ENCODE measurements at places on chromosomes 3 and 15.

- DNase-seq: no peak
These were observed 19.9 kb upstream of the EHD4 start for GRCh38 chr15:41992151-41992802.

DNA sequence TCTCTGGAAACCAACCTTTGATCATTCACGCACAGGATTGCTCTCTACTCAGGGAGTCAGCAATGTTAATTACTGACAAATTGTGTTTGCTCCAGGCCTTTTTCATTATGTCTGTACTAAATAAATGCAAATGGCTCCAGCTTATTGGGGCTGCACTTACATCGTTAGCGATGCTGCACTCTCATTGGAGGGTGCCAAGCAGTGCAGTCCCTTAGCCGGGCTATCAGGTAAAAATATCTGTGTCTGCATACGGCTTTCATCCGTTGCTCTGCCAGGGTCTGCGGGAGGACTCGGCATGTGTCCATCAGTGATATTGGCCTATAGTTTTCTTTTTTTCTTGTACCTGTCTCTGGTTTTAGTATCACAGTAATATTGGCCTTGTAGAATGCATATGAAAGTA lies 471.5 kb upstream of the CADM2 start:
- DNase-seq: no peak

GRCh38 chr3:101133652-101134051 lies 140.4 kb upstream of the ABI3BP start:
- DNase-seq: peak; percentile 25

DNA sequence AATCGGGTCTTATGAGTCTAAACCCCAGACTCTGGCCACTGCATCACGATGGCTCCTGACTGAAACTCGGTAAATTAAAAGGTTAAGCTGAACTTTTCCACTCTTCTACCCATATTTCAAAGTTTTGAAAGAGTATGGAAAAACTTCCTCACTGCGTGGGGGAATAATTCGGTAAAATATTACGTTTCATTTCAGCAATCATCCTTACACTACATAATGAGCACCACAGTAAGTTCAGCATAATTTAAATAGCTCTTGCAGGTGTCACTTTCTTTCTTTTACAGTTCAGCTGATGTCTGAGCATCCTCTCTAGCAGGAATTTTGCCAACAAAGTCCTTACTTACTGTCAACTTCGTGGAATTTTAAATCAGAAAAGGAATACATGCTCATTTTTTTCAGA lies 17.5 kb downstream of the SRGAP3 start:
- DNase-seq: no peak

GRCh38 chr3:113607219-113607596 lies 74.9 kb downstream of the SIDT1 start:
- no peak for DNase-seq

DNA sequence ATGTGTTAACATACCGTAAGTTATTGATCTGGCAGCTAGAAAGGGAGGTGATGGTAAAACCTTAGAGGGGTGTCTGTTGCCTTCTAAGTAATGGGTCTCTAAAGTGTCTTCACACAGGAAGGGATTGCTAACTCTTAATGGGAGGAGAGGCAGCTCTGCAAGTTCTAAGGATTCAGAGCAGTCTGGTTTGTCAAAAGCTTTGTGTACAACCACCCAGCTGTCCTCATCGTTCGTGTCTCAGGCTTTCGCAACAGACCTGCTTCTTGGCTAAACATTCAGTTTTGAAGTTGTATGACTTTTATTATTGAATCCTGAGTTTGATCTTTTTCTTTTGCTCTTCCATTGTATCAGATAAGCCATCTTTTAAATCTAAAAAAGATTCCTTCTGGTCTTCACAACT lies 404.9 kb downstream of the SQOR start:
- DNase-seq: no peak

DNA sequence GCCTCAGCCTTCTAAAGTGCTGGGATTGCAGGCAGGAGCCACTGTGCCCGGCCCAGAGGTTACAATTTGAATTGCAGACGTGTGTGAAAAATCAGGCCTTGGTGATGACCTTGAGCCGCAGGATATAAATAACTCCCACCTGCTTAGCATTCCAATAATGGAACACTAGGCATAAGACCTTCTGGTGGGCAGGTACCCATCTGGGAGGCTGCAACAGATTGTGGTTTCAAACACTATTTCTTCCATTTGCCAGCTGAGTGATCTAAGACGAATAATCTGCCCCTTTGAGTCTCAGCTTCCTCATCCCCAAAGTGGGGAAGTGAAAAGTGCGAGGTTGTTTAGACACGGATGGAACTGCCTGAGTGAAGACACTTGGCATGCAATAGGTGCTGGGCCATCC lies 47.7 kb upstream of the HERC1 start:
- no peak for DNase-seq

DNA sequence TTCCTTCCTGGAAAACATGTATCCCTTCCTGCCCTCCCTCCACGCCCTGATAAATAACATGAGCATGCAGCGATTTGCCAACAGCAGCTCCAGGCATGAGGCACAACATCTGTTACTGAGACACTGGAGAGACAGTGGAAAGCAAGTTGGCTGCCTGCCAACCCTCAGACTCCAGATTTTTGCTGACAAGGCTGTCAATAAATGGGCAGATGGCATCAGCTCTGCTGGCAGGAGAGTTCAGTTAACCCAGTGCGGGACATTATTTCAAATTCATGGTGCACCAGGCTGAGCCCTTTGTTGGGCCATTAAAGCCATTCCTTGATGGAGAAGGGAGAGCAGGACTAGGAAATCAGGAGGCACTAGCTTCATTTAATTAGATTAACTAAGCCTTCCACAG lies 293.3 kb downstream of the MEX3B start:
- peak; percentile 49 for DNase-seq
